ENCODE measurements at places on chromosomes 13 and 19. TPM values are rescaled to one million over a fixed set of nuclear protein-coding genes. Genes with fewer than 3 reads are reported as not detected.

DNA sequence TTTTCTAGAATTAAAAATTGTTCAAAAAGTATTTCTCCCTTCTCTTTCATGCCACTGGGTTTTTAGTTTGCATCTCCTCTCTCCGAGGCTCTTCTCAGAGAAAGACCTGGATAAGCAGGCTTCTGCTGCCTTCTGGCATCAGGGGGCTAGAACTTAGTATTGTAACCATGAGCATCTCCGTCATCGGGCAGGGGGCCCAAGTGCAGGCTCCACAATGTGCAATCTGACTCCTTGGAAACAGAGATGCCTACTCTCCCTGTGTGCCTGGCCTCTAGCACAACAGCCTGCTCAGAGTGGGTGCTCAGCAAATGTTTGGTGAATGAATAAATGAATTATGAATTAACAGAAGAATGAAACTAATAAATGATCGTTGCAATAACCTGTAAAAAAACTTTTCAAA, 45.6 kb upstream of the MTIF3 start:
- no peak overlapping the region for H3K4me3 ChIP-seq
- H3K36me3 ChIP-seq, result no peaks in the 10 kb centered on the region
- H3K27me3 ChIP-seq, result no peaks in the 10 kb centered on the region

GRCh38 chr19:41376998-41377365, 649 bp downstream of the TMEM91 start:
- DNase-seq, result no peak
- H3K27me3 ChIP-seq, result no peaks in the 10 kb centered on the region
- H3K4me3 ChIP-seq, result peak overlapping the region; percentile 57
- no peaks in the 10 kb centered on the region for H3K36me3 ChIP-seq

- H3K27me3 ChIP-seq, result no peaks in the 10 kb centered on the region
- H3K4me1 ChIP-seq, result no peaks in the 10 kb centered on the region
- H3K4me3 ChIP-seq, result no peak overlapping the region
- no peak overlapping the region for H3K27ac ChIP-seq
- DNase-seq, result no peak
These were observed 105.9 kb downstream of the AKAP11 start for GRCh38 chr13:42377640-42378382.

- no peaks in the 10 kb centered on the region for H3K27me3 ChIP-seq
- H3K4me1 ChIP-seq, result no peaks in the 10 kb centered on the region
- no peak for DNase-seq
- H3K27ac ChIP-seq, result no peak within 1 kb of the TSS
These were observed at the start of gene ADPRHL1 for GRCh38 chr13:113452942-113453901. ADPRHL1 (minus strand) TSS chr13:113453488; CDS start chr13:113453437, 51 bp downstream.

GRCh38 chr13:50126263-50126992, 111.2 kb downstream of the KCNRG start:
- no peaks in the 10 kb centered on the region for H3K27me3 ChIP-seq
- H3K4me1 ChIP-seq, result peaks cover 26% of the 10 kb centered on the region
- no peak for DNase-seq
- H3K27ac ChIP-seq, result peak overlapping the region; percentile 100
- no peaks in the 10 kb centered on the region for H3K36me3 ChIP-seq
- peak overlapping the region; percentile 53 for H3K4me3 ChIP-seq

- no peak for DNase-seq
These were observed 4.0 kb downstream of the PDS5B start for GRCh38 chr13:32590266-32590665.

- H3K4me3 ChIP-seq, result no peak overlapping the region
- no peak for DNase-seq
- peaks cover 3% of the 10 kb centered on the region for H3K36me3 ChIP-seq
- no peak overlapping the region for H3K27ac ChIP-seq
These were observed 173.8 kb upstream of the RNF113B start for GRCh38 chr13:98350746-98351330.

GRCh38 chr13:45316338-45316737, 24.6 kb downstream of the TPT1 start:
- H3K4me3 ChIP-seq, result peak overlapping the region; percentile 75
- no peak for DNase-seq
- peaks cover 11% of the 10 kb centered on the region for H3K4me1 ChIP-seq
- no peaks in the 10 kb centered on the region for H3K36me3 ChIP-seq
- H3K27ac ChIP-seq, result peak overlapping the region; percentile 79

GRCh38 chr13:113854238-113855011, 9.5 kb downstream of the GAS6 start:
- H3K27ac ChIP-seq, result no peak overlapping the region
- no peak for DNase-seq
- H3K27me3 ChIP-seq, result no peaks in the 10 kb centered on the region
- no peaks in the 10 kb centered on the region for H3K36me3 ChIP-seq
- H3K4me1 ChIP-seq, result peaks cover 38% of the 10 kb centered on the region
- H3K4me3 ChIP-seq, result no peak overlapping the region

GRCh38 chr13:107342747-107343146, 774.8 kb upstream of the ARGLU1 start:
- H3K36me3 ChIP-seq, result no peaks in the 10 kb centered on the region
- no peaks in the 10 kb centered on the region for H3K4me1 ChIP-seq
- no peak overlapping the region for H3K4me3 ChIP-seq
- no peak overlapping the region for H3K27ac ChIP-seq

- H3K27me3 ChIP-seq, result no peaks in the 10 kb centered on the region
- no peak overlapping the region for H3K27ac ChIP-seq
- H3K4me3 ChIP-seq, result no peak overlapping the region
- H3K4me1 ChIP-seq, result no peaks in the 10 kb centered on the region
- H3K36me3 ChIP-seq, result no peaks in the 10 kb centered on the region
These were observed 2.4 kb downstream of the AURKC start for GRCh38 chr19:57233207-57233606.

DNA sequence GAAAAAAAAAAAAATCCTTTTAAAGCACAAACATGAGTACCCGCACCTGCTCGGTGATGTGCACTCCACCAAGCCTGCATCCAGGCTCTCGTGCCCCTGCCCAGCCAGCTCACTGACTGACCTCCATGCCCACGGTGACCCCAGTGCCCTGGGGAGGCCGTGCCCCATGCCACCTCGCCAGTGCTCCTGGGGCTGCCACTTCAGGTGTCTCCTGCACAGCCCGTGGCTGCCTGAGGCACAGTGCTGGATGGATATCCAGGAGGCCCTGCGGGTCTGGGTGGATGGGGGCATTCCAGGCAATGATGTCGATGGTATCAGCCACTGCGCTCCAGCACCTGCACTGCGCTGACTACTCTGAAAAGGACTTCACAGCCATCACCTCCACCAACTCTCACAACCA, 9.0 kb downstream of the PPP6R1 start:
- peaks cover 26% of the 10 kb centered on the region for H3K4me1 ChIP-seq
- H3K36me3 ChIP-seq, result peaks cover 4% of the 10 kb centered on the region
- H3K27me3 ChIP-seq, result no peaks in the 10 kb centered on the region
- H3K4me3 ChIP-seq, result no peak overlapping the region
- H3K27ac ChIP-seq, result no peak overlapping the region
- DNase-seq, result no peak

GRCh38 chr19:1418951-1419738, 11.8 kb downstream of the DAZAP1 start:
- no peaks in the 10 kb centered on the region for H3K27me3 ChIP-seq
- DNase-seq, result no peak
- H3K27ac ChIP-seq, result peak overlapping the region; percentile 84
- H3K36me3 ChIP-seq, result peaks cover 26% of the 10 kb centered on the region

DNA sequence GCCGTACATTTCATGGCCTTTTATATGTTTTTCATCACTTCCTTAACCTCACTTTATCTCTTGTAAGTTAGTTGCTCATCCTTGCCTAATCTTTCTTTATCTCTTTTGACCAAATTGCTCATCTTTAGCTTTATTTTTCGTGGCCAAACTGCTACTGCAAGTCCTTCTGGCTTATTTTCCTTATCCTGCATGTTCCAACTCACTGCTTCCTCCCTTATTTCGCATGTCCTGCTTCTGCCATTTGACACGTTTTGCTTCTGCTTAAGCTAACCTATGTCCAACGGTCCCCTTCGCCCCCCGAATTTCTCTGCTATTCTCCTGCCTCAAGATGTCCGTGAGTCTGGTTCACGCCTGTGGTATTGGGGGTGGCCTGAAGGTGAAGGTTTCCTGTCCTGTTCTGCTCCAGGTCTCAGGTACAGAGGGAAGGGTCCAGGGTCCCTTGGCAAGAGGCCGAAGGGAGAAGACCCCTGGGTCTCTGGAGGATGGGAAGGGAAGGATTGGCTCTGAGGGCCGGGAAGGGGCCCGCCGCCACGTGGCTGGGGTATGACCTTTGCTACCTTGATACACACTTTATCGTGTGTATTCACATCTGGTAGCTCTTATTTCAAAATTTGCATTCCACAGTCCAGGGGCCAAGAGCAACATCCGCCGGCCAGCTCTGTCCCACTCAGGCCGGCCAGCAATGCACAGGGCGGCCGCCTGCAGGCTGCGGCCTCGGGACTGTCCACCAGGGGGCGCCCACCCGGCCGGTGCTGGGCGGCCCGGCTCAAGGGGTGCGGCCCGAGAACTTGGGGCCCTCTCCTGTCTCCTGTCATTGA, 2.9 kb upstream of the C19orf85 start:
- H3K4me3 ChIP-seq, result no peak overlapping the region
- H3K27me3 ChIP-seq, result no peaks in the 10 kb centered on the region
- peak; percentile 89 for DNase-seq
- peaks cover 6% of the 10 kb centered on the region for H3K4me1 ChIP-seq
- peak overlapping the region; percentile 55 for H3K27ac ChIP-seq

DNA sequence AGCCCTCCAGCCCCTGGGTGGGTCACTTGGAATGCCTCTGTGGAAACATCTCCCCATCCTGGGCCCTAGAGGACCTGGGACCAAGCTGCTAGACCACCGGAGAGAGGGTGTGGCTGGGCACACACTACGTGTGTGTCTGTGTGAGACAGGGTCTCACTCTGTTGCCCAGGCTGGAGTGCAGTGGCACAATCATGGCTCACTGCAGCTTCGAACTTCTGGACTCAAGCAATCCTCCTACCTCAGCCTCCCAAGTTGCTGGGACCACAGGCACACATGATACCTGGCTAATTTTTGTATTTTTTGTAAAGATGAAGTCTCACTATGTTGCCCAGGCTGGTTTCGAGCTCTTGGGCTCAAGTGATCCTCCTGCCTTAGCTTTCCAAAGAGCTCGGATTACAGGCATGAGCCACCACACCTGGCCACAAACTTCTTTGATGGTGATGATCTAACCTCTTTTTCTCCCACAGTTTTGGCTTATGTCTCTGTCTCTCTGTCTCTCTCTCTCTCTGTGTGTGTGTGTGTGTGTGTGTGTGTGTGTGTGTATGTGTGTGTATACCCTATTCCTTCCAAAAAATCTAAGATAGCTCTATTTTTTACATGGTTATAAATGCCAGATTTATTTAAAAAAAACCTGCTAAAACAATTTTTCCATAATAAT, 32.1 kb upstream of the SLC7A9 start:
- H3K4me3 ChIP-seq, result no peak overlapping the region
- H3K4me1 ChIP-seq, result no peaks in the 10 kb centered on the region
- no peak for DNase-seq
- H3K27me3 ChIP-seq, result no peaks in the 10 kb centered on the region
- H3K27ac ChIP-seq, result no peak overlapping the region

DNA sequence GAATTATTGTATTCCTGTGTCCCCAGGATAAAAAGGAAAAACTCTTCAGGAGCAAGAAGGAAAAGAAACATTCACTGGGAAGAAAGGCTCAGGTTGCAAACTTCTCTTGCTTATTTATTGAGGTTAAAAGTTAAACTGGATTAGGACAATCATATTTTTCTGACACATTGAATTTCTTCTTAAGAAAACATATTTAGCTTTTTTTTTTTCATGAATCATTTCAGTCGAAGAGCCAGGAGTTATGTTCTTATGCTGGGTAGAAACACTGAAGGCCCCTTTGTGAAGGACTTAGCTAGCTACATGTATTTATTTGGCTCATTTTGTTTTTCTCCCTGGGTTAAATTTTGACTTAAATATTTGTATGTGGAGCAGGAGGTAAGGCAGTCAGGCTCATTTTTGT, 434.0 kb downstream of the KLF5 start:
- no peaks in the 10 kb centered on the region for H3K4me1 ChIP-seq
- no peak for DNase-seq
- H3K4me3 ChIP-seq, result no peak overlapping the region
- H3K27me3 ChIP-seq, result no peaks in the 10 kb centered on the region
- H3K27ac ChIP-seq, result no peak overlapping the region

GRCh38 chr19:27779954-27780353, 1433.0 kb downstream of the UQCRFS1 start:
- no peaks in the 10 kb centered on the region for H3K4me1 ChIP-seq
- H3K36me3 ChIP-seq, result peaks cover 2% of the 10 kb centered on the region
- no peak overlapping the region for H3K4me3 ChIP-seq
- no peaks in the 10 kb centered on the region for H3K27me3 ChIP-seq

- H3K27ac ChIP-seq, result peak overlapping the region; percentile 49
- H3K4me1 ChIP-seq, result peaks cover 19% of the 10 kb centered on the region
- H3K27me3 ChIP-seq, result no peaks in the 10 kb centered on the region
- no peak for DNase-seq
- H3K36me3 ChIP-seq, result peaks cover 17% of the 10 kb centered on the region
These were observed 4.8 kb downstream of the RPS16 start for GRCh38 chr19:39430675-39431593.

DNA sequence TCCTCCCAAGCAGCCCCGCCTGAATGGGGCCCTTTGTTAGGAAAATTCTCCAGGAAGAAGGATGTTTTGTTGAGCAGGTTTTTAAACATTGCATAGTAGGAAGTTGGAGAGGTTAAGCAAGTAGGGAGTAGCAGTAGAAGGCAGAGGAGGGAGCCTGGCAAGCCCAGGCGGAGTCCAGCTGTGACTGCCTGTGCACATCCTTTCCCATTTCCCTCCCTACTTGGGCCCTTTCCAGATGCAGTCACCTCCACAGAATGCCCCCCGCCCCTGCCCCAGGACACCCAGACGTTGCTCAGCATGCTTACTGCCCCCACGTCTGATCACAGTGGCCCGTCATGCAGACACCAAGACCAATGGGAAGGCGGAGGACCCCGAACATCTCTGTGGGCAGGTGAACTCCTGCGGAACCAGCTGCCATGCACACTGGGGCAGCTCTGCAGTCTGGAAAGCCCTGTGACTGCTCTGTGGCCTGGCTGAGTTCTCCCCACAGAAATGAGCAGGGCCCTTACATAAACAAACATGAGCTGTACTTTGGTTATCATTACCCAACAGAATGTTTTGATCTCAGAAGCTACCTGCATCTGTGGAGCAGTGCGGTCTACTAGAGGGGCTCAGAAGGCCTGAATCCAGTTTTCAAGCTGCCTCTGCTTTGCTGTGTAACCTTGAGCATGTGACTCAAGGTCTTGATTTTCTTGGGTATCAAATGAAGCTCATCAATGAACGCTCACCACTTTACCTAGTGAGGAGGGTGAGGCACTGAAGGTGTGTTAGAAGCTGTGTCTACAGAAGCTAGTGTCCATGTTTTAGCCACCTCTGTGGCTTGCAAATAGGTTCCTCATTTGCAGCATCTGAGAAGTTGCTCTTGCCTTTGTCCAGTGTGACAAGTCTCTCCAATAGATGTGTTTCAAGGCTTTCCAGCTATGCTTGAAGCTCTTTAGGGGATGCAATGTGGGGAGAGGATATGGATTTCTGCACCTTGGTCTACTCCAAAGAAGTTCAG, 84.2 kb downstream of the TNFRSF19 start:
- H3K36me3 ChIP-seq, result no peaks in the 10 kb centered on the region
- no peak overlapping the region for H3K27ac ChIP-seq
- DNase-seq, result no peak
- no peaks in the 10 kb centered on the region for H3K27me3 ChIP-seq
- no peaks in the 10 kb centered on the region for H3K4me1 ChIP-seq
- no peak overlapping the region for H3K4me3 ChIP-seq

MRI1 gene
- 50.0 TPM for total RNA-seq

SELENOV gene
- not detected for total RNA-seq

MCF2L gene
- 12.8 TPM for total RNA-seq

CDX2 gene
- not detected for total RNA-seq

MEF2B gene
- total RNA-seq, result not detected

Measured in liver (tissue), 10 donors.